ENCODE measurements at places on chromosomes 6 and 20.

DNA sequence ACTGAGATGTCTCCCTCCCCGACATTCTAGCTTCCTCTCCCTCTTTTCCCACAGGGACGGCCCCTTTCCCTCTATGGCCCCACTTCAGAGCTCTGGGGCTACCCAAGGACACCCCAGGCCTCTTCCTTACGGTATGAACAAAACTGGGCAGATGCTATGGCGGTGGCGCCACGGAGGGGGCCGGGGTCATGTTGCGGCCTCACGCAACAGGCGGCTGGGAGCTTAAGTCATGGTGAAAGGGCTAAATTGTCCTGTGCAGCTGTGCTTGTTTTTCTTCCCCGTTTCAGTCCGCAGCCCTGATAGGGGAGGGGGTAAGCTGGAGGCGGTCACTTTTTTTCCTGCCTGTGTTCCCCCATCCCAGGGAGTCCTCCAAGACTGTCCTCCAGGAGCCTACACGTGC, 17.6 kb upstream of the KIAA1755 start:
- no peak for DNase-seq

- DNase-seq, result no peak
These were observed 7.0 kb upstream of the C20orf144 start for GRCh38 chr20:33655164-33655563.

- DNase-seq, result no peak
These were observed 89.4 kb downstream of the GRM4 start for GRCh38 chr6:34056305-34057108.

- DNase-seq, result no peak
These were observed 646 bp downstream of the HMGA1 start for GRCh38 chr6:34237316-34237721.

DNA sequence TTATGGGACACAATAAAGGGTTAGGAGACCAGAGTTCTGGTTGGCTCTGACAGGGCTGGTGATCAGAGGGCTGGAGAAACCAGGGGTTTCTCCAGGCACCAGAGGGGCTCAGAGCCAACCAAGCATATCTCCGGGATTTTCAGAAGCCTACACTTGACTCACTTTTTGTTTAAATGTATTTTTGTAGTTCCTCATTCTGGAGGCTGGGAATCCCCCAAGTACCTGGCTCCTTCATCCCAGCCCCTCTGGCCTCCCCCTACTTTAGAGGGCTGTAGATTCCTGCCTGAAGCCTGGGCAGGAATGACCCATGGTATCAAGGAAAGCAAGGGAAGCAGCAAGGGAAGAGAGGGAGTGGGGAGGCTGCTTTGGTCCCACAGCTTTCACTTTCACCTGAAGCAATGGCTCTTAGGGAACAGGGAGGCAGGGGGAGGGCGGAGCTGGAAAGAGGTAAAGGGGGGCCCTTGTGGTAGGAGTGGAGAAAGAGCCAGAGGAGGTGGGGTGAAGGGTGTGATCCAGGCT, 973 bp downstream of the CD40 start:
- no peak for DNase-seq

DNA sequence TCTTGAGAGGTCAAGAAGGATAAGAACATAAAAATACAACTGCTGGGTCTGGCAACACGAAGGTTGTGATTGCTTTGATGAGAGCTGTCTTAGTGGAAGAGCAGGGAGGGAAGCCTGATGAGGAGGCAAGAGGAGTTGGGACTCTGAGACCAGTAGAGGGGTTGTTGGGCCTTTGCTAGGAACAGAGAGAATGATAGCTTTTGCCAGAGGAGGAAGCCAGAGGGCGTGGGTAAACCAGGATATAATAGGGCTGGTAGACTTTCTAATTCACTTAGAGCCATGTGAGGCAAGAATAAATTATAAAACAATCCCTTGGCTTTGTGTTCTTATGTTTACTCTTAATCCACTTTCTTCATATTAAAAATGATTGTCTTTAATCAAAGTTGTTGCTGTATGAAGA, 78.6 kb downstream of the RCAN2 start:
- no peak for DNase-seq

DNA sequence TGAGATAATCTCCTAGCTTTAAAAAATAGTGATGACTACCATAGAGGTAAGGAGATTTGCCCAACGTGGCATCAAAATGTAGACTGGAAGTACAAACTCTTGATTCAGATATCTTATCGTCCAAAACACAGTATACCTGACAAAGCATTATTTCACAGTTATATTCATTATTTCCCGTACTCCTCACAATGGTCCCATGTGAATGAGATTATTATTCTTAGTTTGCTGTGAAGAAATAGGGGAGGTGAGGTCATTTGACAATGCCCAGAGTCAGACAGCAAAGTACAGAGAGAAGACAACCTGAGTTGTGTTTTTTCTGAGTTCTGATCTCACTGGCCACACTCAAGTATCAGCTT, 1.2 kb upstream of the TFB1M start:
- no peak for DNase-seq

DNA sequence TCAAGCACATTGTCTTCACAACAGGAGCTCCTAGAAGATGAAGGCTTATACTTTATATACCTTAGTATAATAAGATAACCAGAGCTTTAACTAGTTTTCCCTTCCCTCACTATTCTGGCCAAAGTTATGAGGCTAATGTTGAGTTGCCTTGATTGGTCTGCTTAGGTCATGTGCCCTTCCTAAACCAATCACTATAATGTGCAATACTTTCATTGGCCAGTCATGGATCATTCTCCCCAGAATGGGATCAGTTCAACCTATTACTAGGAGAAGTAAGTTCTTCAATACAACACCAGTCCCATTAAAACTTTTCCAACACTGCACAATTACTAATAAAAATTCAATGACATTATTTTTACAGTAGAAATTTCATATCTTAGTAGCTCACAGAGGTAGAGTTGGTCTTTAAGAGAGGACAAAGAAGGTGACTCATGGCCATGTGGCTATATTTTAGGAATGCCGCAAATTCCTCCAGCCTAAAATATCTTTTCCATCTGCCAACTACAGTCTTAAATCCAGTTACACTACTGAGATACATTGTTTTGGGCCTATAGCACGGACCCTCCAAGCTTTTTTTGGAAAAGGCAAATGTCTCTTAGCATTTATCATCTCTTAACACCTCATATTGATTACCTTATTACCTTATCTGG, 12.5 kb upstream of the POU3F2 start:
- no peak for DNase-seq

DNA sequence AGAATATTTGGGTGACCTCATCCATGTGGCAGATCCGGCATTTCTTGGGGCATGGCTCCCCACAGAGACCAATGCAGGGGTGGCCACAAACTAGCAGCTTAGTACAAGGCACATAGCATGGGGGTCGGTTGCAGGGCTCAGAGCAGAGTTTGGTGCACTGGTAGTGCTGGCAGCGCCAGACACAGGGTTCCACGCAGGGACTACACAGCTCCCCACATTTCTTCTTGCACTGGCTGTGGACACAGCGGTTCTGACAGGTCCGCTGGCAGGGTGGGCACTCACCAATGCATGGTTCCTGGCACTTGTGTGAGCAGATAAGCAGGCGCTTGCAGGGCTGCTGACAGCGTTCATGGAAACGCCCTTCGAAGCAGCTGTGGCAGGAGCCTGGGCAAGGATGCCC, 29.1 kb downstream of the DDX27 start:
- DNase-seq, result no peak

DNA sequence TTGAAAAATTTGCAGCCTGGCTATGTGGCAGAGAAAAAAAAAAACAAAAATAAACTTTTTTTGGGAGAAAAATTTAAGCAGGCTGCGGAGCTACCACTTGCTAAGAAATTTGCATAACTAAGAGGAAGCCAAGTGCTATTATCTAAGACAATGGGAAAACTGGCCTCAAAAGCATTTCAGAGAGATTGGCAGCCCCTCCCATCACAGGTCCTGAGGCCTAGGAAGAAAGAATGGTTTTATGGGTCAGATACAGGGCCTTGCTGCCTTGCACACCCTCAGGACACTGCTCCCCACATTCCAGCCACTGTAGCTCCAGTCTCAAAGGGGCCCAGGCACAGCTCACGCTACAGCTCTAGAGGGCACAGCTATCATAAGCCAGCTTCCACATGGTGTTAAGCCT, 777.9 kb downstream of the TENT5A start:
- DNase-seq, result no peak

DNA sequence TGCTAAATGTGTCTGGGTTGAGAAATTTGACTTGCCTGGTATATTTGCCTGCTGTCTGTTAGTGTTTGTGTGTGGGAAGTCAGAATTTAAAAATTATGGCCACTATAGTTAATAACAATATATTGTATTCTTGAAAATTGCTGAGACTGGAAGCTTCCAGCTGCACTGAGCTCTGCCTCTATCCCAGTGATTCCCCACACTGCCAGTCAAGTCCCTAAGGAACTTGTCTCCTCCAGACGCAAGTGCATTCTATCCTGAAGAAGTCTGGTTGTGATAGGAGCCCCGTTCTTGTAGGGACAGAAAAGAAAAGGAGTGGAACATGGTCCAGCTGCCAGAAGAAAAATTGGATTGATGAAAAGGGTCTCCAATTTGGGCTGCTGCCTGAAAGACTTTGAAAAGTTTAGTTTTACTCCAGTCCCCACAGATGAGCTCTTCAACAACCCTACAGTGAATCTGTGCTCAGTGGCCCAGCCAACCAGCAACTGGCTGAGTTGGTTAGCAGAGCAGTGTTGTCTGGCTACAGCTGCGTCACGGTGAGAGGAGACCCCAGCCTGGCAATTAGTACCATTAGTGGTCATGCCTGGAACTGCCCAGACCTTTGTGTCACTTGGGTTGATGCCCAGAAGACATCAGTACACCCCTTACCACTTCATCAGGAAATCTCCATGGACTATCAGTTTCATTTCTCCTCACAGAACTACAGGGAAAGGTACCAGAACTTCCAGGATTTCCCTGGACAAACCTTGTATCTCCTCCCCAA, 183.1 kb upstream of the MCHR2 start:
- DNase-seq, result no peak

DNA sequence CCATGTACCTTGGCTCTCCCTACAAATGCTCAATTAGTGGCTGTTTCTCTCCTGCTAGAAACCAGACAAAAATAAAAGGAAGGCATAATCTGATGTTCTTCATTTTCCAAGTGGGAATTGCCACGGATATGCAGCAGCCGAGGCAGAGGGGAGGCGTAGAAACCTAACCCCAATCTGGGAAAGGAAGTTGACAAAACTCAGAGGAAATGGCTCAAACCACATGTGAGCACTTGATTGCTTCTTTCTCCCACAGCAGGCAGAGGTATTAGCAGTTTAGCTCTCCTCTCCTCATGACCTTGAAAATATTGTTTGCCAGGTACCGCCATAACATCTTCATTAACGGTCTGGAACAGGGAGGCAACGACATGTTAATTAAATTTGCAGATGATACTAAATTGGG, 3.8 kb upstream of the MLN start:
- no peak for DNase-seq

DNA sequence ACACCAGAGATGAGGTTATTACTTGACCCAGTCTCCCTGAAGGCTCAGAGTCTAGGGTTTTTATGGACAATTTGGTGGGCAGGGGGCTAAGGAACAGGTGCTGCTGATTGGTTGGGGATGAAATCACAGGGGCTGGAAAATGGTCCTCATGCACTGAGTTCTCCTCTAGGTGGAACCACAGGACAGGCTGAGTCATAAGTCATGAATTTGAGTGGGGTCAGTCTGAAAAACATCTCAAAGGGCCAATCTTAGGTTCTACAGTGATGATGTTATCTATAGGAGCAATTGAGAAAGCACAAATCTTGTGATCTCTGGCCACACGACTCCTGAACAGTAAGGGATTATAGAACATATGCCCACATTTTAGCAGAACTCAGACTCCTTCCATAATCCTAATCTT, 5.9 kb upstream of the MRS2 start:
- no peak for DNase-seq

GRCh38 chr6:105212587-105212986, 32.8 kb upstream of the POPDC3 start:
- DNase-seq, result no peak

GRCh38 chr6:117267766-117268534, 2.6 kb downstream of the VGLL2 start:
- no peak for DNase-seq

All from activated CD4-positive, alpha-beta T cell treated with anti-CD3 and anti-CD28 coated beads, Interleukin-2, amount 50 U/mL, for 4 hours (primary cell).